Stimulated activated CD4-positive, alpha-beta T cell treated with anti-CD3 and anti-CD28 coated beads, TNF-alpha, amount 100 ng/mL, for 4 hours (primary cell): ENCODE measurements at places on chromosomes 13 and 19.

DNA sequence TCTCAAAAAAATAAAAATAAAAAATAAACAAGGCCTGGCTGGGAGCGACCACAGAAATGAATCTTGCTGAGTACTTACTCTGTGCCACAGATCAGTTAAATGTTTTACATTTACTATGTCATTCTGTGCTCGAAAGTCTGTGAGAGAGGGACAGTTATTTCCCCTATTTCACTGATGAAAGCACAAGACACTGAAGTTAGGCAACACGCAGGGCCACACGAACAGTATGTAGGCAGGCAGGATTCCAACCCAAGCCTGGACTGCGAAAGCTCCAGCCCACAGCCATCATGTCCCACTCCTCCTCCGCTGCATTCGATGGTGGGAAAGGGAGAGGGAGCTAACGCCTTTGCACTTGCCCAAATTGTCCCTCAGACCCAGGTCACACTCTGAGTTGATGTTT, 34.2 kb downstream of the RUBCNL start:
- no peak for DNase-seq

DNA sequence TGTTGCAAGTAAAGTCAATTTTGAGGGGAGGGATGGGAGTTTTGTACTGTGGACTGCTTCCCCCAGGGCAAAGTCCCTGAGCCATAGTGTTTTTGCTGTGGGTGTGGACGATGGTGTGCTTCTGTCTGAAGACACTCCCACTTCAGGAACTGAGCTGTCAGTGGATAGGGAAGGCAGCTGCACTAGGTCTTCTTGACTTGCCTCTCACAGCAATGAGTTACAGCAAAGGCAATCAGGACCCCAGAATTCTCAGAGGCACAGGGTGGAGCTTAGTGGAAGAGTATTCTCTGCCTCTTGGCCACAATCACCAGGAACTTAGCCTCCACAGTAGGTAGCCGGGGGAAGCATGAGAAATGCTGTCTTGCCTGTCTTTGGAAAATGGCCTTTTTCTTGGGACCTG, 1416.6 kb upstream of the MIR17HG start:
- DNase-seq = no peak

DNA sequence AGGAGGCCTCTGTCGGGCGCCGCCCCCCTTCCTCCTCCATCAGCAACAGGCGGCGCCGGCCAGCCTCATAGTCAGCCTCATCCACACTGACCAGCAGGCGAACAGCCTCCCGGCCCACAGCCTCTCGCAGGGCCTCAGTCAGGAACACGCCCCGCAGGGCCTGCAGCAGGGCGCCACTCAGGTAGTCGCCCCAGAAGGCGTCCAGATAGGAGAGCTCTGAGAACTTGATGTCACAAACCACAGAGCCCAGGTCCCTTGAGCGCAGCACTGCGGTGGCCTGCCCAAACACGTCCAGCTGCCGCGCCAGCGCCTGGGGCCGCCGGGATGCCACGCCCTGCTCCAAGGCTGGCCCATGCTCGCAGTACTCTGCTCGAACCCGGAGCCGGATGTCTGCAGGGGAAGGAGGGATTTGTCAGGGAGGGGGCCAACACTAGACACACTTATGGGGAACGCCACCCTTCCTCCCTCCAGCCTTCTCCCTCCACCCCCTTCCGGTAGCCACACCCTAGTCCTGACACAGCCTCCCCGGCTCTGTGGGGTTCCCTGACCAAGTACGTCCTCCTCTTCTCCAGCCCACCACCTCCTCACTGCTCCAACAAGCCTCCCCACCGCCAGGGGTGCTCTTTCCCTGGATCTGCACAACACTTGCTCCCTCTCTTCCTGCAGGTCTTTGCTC, 17.9 kb downstream of the DEDD2 start:
- no peak for DNase-seq

DNA sequence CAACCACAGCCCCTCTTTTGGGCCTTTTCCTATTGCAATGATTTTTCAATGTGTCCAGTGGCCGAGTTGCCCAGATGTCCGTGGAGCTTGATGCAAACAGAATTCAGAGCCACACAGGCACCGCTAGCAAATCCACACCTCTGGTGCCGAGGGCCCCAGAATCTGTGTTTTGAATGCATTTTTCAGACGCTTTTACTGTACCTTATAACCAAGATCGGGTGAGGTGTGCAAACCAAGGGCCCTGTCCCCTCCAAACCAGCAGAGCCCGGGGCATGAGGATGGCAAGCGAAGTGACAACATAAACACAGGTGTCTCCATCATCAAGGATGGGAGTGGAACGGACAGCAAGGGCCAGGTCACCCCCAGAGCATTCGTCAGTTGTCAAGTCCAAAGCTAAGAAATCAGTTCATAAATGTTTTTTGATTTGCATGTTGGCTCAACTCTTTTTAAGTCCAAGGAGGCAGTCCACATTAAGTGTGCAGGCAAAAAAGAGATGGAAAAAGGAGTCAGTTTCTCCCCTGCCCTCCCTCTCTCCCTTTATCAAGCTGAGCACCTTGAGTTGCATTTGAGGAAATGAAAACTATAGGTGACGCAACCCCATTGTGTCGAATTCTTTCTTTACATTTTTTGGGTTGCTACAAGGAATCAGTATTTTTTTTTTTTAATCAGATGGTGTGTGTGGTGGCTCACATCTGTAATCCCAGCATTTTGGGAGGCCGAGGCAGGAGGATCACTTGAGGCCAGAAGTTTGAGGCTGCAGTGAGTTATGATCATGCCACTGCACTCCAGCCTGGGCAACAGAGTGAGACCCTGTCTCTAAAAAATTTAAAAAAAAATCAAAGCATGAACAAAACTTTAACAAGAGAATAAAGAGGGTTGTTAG, 2.9 kb downstream of the CCDC8 start:
- no peak for DNase-seq

- DNase-seq = no peak
Measured at GRCh38 chr13:33723365-33723764, 94.6 kb upstream of the RFC3 start.

DNA sequence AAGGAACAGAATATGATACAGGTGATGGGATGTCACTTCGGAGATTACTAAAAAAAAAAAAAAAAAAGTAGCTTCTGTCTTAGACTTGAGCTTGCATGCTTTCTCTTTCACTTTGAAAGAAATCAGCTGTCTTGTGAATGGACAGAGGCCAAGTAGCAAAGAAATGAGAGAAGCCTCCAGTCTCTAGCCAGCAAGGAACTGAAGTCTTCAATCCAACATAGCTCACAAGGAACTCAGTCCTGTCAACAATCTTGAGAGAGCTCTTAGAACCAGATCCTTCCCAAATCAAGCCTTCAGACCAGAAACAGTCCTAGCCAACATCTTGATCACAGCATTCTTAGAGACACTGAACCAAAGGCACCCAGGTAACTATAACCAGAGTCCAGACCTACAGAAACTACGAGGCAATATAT, 7.7 kb downstream of the N4BP2L2 start:
- DNase-seq = no peak

- no peak for DNase-seq
Measured at GRCh38 chr19:51466723-51467122, 8.5 kb upstream of the SIGLEC8 start.

DNA sequence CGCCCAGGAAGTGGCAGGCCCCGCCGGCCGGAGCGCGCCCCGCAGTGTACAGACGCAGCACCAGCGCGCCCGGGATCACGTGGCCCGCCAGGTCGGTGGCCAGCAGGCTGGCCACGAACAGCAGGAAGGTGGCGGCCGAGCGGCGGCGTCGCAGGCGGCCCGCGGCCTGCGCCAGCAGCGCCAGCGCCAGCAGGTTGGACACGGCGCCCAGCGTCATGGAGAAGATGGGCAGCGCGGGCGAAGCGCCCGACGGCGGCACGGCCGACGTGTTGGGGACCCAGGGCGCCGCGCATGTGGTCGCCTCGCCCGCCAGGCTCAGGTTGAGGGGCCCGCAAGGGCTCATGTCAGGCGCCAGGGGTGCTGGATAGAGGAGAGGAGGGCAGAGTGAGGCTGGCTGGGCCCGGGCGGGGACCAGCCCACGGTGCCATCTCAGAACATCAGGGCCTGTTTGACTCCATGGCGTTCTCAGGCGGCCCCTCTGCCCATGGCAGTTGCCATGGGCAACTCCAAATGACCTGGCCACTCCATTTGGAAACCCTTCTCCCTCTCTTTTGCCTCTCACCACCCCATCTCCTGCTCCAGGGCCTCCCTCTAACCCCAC, 1.1 kb downstream of the PTGER1 start:
- DNase-seq = no peak

GRCh38 chr13:36006347-36006746, 124.8 kb downstream of the DCLK1 start:
- DNase-seq = no peak

DNA sequence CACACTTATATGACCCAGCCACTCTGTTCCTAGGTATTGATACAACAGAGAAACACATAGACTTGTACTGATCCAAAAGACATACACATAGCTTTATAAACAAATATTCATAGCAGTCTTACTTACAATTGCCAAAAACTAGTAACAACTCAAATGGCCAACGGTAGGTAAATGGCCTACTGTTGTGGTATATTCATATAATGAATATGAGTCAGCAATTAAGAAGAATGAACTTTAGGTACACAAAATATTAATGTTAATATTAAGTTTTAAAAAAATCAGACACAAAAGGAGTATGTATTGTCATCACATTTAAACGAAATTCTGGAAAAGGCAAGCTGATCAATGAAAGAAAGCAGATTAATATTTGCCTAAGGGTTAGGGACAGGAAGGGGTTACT, 19.7 kb downstream of the KPNA3 start:
- DNase-seq = no peak

DNA sequence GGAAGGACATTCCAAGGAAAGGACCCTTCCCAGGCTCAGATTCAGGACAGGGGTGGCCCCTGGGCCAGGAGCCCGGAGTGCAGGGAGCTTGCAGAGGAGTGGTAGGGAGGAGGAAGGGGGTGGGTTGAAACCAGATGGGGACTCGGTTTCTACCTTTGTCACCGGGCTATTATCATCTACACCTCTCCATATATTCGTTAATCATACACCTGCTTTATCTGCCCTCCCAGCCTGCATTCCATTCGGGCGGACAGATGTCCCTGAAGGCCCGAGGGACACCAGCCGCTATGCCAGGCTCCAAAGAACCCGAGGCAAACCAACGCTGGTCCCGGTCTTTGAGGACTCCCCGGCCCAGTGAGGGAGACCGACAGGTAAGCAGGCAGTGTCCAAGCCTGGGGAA, 15.5 kb upstream of the MYH14 start:
- no peak for DNase-seq

DNA sequence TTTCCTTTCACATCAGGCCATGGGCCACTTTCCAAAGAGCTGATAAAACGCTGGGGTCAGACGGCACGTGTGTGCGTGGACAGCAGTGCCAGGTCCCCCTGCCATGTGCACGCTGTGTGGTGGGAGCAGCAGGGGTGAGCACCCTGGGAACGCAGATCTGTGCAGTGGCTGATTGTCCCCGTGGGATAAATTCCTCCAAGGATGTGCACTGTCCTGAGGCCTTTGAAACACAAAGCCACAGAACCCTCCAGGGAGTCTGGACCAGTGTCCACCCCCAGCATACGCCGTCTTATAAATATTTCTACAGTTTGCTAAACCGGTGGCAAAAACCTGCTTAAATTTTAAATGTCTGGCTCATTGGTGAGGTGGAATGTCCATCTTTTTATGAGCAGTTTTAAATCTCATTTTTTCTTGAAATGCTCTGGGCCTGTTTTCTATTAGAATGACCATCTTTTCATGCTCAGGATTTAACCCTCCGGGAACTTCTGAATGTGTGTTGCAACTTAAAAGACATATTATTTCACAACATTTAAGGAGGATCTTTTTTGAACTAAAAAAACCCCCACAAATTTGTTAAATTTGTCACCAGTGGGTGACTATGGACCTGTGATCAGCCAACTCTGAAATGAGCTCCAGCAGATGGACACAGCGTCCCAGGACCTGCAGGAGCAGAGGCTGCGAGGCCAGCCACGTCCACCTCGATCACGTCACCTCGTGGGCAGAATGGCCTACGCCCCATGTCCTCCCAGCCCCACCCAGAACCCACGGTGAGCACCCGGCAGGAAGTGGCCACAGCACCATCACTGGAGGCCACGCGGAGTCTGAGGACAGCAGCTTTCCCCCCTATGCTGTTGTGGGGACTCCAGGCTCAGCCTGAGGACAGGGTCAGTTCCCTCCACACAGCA, 68.6 kb downstream of the RASA3 start:
- DNase-seq = no peak

DNA sequence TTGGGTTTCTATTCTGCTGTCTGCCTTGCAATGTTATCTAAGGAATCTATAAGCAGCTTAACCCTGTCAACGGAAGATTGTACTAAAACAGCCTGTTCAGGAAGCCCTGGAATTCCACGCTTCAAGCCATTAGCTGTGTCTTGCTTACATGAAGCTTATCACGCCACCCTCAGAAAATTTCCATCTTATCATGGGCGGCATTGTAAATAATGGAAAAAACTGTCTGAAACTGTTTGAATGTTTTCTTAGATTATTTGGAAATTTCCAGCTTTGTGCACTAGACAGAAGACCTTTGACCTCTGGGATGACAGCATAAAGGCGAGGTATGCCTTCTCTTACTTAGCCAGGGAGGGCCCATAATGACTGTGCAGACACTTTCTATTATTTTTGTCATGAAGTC, 319.7 kb downstream of the KCNRG start:
- DNase-seq = no peak

- DNase-seq = no peak
Measured at GRCh38 chr19:45758921-45759320, 10.1 kb downstream of the SIX5 start.

- no peak for DNase-seq
Measured at GRCh38 chr13:49369866-49370265, 74.0 kb downstream of the CAB39L start.

GRCh38 chr19:47124937-47125668, 5.5 kb upstream of the SAE1 start:
- no peak for DNase-seq

- DNase-seq = no peak
Measured at GRCh38 chr19:50207730-50208129, 4.3 kb downstream of the MYH14 start.

DNA sequence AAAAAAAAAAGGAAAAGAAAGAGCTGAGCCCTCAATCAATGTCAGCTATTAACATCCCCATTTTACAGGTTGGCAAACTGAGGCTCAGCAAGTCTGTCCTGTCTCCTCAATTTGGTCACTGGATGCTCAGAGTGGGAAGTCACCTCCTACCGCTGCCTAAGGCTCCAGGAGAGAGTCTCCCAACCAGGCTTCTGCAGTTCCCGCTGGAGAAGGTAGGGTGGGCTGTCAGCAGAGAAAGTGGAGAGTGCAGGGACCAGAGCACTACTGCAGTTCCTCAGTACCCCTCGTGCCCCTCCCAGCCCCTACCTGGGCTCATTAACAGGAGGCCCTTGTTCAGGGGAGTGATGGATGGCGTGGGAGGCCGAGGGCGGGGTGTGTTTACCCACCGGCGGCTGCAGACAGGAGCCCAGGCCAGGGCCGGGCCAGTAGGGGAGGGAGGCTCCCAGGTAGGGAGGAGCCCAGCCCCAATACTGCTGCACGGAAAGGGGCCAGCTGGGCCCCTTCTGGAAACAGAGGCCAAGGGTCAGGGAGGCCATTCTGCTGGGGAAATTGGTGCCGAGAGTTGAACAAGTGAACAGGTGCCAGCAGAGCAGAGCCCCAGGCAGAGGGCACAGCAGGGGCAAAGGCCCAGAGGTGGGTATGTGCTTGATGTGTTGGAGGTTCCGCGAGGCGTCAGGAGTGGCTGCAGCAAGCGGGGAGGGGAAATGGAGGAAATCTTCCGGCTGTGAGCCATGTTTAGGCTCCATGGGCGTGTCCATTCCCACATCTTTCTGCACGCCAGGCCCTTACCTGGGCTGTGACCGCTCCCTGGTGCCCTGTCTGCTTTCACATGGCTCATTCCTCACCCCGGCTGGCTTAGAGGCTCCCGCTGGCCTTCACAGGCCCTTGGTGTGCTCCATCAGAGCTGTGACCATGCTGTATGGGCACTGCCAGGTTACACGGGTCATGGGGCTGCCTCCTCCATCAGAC, 7.6 kb upstream of the COMP start:
- DNase-seq = no peak
